NAMALWA (cell line): ENCODE measurements at places on chromosomes 1 and 21.
A peak's percentile ranks its signal among the peaks of the same experiment; 100 is the strongest.

DNA sequence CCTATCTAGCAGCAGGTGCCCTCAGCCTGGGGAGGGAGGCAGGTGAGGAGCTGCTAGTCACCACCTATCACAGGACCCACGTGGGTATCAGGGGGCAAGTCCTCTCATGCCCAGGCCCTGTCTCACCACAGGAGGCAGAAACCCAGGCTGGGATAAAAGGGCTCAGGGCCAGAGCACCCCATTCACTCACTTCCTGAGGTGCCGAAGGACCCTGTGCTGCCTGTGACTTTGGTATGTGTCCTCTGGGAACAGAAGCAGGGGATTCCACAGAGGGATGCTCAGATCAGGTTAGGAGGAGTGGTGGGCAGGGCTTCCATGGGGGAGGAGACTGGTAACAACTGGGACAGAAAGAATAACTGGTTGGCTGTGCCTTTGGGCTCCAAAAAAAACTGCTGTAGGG, at the start of gene LCE1E:
Gene LCE1E, plus strand, starts transcription at position 181 of the 400 bp plus-strand sequence. CDS start 1,043 bp downstream, outside the sequence.
- DNase-seq: no peak

DNA sequence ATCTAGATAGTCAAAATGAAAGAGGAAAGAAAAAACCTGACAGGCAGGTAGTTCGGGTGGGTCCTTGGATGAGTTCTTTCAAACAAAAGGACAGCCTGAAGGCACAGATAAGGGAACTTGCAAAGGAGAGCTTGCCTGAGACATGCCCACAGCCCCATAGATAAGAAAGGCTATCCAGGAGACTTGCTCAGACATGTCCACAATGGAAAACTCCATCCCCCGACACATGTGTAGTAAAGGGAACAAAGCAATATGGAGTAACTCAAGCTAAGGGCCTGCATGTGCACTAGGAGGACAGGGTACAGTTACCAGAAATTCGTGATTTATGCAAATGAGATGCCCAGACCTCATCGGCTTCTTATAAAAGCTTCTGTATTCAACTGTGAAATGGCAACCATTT, 281.5 kb downstream of the NEGR1 start:
- DNase-seq: no peak

DNA sequence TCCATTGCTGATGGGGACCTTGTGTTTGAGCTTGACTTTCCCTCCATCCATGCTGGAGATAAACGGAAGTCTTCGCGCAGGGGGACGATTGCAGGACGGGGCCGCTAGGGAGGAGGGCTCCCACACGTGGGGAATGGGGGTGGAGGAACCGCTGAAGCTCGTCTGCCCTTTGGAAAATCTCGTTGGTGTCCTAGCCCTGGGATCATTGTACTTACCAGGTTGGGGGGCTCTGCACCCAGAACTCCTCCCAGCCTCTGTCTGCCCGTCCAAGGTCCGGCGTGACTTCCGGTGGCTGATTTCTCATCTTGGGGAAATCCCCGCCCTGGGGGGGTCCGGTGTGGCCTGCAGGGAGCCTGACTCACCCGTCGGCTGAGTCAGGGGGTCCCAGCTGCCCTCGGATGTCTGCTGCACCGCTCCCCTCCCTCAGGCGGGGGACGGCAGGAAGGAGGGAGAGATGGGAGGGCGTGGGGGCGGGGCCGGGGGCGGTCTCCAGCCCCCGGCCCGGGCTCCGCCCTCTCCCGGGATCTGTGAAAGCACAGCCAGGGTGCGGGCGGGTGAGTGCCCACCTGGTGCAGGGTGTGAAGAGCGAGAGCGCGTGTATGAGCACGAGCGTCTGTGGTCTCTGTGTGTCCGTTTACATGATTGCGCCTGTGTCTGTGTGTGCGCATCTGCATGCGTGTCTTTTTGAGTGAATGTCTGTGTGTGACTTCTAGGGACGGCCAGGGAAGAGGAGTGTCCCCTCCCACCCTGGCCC, 35.8 kb downstream of the PIK3CD start:
- peak; percentile 84 for DNase-seq

DNA sequence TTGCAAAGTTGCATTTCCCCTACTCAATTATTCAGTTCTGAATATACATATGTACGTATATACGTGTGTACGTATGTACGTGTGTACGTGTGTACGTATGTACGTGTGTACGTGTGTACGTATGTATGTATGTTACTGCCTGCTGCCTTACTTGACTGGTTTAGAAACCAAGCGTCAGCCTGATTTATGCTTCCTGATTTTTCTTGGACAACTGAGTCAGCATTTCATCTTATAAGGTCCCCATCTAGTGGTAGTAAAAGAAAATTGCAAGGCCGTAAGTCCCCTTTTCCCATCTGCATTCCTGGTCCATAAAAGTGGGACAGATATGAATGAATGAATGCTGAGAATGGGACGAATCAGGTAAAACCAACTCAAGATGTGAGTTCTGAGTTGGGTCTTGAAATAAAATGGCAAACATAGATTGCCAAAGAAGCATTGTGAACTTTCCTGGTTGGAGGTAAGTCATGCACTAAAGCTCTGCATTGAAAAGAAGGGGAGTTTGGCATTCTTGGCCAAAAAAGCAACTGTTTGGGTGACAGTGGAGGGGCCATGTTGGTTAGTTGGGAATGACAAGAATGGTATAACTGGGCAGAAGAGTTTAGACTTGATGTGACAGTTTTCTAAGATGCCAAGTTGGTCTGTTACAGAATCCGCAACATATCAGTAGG, 76.4 kb upstream of the DNAH14 start:
- DNase-seq: peak; percentile 13

GRCh38 chr1:208587110-208587509, 342.9 kb upstream of the PLXNA2 start:
- DNase-seq: no peak

- DNase-seq: no peak
These were observed 50.2 kb downstream of the CAPZB start for GRCh38 chr1:19435181-19435580.

- DNase-seq: no peak
These were observed 533.9 kb downstream of the PLPP3 start for GRCh38 chr1:56045477-56045876.

GRCh38 chr1:209577346-209577745, 6.2 kb upstream of the CAMK1G start:
- no peak for DNase-seq

- no peak for DNase-seq
These were observed 8.8 kb upstream of the ANGPTL7 start for GRCh38 chr1:11180342-11180744.

GRCh38 chr1:30783256-30783915, 25.8 kb upstream of the LAPTM5 start:
- DNase-seq: no peak

DNA sequence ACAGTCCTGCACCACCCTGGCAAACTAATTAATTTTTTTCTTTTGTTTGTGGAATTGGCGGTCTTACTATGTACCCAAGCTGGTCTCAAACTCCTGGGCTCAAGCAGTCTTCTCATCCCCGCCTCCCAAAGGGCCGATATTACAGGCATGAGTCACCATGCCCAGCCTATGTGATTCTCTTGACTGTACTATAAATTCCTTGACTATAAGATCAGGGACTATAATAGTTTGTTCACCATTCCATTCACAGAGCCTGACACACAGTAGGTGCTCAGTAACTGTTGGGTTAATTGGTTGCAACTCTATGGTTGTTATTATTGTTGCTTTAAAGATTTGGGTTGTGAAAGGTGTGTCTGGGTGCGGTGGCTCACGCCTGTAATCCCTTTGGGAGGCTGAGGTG, 17.2 kb downstream of the DAP3 start:
- no peak for DNase-seq

- DNase-seq: no peak
These were observed 95.3 kb upstream of the HIVEP3 start for GRCh38 chr1:42013881-42014470.

- no peak for DNase-seq
These were observed 19.8 kb upstream of the ST3GAL3 start for GRCh38 chr1:43687301-43688108.

DNA sequence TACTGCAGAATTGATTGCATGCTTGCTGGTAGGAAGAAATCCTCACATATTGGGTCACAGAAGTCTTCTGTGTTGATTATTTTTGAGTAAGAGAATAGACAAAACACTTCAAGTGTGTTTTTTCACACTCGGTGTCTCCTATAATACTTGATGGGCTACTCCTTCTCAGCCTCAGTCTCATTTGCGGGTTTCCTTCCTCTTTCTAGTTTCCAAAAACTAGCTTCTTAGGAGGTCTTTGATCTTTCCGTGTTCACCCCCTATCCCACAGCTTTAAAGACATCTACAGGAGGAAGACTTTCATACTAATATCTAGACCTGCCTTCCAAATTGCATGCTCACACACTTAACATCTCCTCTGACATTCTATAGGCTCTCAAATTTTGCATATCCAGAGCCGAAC, 40.7 kb upstream of the NTPCR start:
- DNase-seq: no peak

DNA sequence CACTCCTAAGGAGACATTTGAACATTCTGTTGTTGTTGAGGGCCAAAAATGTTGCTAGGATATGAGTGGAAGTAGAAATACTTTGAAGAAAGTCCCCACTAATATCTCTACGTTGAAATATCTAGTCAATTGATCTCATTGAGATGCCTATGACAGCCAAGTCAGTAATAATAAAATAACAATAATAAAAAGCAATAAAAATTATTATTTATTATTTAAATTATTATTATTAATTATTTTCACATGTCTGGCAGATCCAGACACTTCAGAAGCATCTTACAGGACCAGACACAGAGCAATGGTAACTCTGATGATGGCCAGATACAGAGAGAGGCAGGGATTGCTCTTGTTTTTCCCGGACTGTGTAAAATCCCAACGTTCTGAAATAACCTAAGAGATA, 143.5 kb upstream of the PALMD start:
- DNase-seq: no peak

- DNase-seq: no peak
These were observed 99.4 kb downstream of the ATP5PO start for GRCh38 chr21:33816174-33816573.

DNA sequence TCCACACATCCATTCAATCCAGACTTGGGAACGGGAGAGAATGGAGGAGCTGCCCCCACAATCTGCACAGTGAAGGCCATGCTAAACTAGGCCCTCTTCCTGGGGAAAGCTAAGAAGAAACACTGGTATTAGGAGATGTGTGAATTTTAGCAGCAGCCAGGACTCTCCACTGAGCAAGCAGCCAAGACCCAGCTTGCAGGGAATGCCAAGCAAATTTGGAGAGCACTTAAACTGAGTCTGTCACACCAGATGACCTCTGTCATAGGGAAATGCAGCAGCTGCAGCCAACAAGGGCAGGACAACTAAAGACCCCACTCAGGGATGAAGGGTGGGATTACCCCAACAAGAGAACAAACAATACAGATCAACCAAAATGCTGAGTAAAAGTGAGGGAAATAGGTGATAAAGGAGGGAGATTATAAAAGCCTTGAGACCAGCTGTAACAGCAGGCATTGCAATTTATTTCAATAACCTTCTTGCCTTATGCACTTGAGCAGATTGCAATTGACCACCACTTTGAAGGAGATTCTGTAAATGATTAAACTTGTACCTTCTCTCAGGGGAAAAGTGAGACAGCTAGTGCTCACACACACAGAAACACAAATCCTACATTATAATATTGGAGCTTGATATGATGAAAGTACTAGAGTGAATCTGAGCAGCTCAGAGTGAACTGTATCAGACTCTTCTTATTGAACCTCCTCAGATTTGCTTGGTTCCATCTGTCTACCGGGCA, 2.5 kb upstream of the CLCA1 start:
- no peak for DNase-seq

GRCh38 chr1:181204530-181204929, 116.0 kb downstream of the IER5 start:
- DNase-seq: no peak

- DNase-seq: no peak
These were observed 15.9 kb downstream of the SYT2 start for GRCh38 chr1:202694314-202694713.

DNA sequence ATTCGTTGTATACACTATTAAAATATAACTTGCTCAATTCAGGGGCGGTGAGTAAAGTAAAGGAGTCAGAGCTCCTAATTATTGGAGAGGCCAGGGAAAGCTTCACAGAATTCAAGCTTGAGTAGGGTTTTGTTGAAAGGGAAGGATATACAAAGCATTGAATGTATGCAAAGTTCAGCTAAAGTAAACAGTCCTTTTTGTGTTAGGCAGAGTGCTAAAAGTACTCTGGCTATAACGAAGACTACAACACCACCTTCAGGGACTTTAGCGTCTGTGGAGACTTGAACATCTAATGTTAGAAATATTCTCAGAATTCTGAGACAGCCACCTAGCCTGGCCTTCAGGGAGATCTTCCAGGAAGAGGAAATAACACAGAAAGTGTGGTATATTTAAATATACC, 1.1 kb downstream of the FALEC start:
- peak; percentile 70 for DNase-seq

DNA sequence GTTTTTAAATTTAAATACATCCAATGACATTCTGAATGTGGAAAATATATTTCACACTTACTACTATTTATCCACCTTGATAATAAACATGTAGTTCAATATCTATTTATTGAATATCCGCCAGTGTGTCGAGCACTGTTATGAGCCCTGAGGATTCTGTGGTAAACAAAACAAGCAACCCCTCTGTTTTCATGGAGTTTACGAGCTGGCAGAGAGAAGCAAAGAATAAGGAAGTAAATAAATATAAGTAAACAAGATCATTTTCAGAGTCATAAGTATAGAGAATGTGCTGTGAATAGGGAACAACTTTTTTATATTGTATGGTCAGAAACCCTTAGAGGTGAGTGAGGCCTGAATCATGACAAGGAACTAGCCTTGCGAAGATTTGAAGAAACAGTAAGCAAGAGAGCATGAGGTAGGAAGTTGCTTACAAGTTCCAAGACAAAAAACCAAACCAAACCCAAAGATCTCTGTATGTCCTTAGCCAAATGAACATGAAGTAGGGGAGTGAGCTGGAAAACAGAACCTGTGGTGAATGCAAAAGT, 6.4 kb upstream of the SERBP1 start:
- DNase-seq: no peak

DNA sequence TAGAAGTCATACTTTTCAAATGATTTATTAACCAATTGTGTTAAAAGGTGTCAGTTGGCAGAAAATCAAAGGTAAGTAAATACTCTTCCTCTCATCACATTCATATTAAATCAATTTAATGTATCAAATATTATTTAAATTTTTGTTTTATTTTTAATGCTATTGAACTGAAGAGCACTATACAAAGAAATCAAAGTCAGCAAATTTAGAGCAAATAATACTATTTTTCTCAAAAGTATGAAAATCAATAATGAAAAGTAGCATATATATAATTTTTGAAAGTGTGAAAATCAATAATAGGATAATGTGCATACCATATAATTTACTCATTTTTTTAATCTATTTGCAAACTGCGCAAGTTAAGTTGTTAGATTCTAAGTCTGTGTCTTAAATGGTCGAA, 181.0 kb downstream of the SPATA17 start:
- DNase-seq: no peak

DNA sequence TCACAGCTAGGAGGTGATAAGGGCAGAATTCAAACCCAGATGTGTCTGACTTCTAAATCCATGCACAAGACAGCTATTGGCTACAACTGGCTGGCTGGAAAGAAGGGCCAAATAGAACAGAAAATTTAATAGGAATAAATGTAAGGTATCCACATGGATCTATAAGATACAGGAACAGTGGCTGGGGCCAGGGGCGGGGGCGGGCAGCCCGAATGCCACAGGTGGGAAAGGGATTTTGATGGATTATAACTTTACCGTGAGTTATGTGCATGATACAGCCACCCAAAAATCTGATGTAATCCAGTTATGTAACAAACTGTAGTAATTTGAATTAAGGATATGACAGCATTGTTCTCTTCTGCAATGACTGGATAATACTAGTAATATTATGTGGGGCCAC, 87.0 kb upstream of the COA6 start:
- DNase-seq: no peak

GRCh38 chr1:47830021-47830420, 167.2 kb downstream of the TRABD2B start:
- no peak for DNase-seq

- no peak for DNase-seq
These were observed 2.7 kb downstream of the SLC9A1 start for GRCh38 chr1:27152004-27152828.
